ENCODE measurements at places on chromosomes 16 and 17.

GRCh38 chr16:18024611-18025010 lies 311.9 kb downstream of the NPIPA8 start:
- DNase-seq, result no peak

DNA sequence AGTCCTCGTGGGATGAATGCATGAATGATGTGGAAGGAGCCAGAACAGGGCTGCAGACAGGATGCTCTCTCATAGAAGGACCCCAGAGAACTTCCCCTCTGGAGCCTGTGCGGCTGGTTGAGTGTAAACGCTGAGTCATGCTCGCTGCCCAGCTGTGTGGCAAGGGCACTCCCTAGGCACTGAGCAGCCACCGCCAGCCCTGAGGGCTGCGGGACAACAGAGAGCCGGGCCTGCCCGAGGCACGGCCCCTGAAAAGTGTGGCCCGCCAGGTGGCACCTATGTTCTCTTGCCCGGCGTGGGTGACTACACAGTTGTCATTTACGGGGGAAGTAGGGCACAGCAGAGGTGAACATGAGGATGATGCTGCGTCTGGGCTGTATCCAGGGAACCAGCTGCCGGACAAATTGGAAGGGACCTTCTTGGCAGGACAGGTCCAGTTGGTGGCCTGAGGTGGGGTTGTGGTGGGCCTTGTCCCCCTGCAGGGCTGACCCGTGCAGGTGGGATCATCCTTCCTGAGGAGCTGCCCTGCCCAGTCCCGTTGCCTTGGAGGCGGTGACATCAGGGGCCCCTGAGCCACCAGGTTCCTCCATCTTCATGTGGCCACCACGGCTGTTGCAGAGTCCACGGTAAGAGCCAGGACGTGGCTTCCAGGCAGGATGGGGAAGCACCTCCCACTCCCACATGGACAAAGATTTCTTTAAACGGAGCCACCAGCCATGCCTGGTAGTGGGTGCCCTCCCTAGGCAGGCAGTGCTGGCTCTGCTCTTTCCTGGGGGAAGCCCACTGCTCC lies 94.8 kb upstream of the CBX4 start:
- no peak for DNase-seq

DNA sequence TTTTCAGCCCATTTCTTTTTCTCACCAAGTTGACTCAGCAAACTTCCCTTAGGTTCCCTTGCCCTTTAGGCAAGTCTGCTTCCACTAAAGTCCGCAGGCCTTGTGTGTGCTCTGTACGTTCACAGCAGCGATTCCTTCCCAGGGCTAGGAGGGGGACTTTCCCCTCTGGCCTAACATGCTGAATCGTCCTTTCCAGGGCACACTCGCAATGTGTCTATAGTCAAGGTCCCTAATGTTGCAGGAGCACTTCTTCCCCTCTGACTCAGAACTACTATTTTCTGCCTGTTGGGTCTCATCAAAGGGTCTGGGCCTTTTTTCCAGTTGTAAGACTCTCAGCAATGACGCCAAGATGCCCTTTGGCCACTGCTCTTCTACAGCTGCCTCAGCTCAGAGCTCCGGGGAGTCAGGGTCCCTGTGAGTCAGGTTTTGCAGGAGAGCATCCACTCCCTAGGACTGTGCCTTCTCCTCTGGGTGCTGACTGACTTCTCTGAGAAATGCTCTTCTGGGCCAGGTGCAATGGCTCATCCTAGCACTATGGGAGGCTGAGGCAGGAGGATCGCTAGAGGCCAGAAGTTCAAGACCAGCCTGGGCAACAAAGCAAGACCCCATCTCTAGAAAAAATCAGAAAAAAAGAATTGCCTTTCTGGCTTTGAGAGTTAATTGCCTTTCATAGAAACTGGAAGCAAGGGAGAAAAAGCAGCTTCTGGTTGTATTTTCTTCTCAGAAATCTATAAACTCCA lies 64.4 kb upstream of the TBX2 start:
- no peak for DNase-seq

- no peak for DNase-seq
Measured at GRCh38 chr16:79097771-79098170, 502.8 kb downstream of the MAF start.
